Effector memory CD4-positive, alpha-beta T cell (primary cell): ENCODE measurements at places on chromosomes 5 and 9.

GRCh38 chr9:25412646-25413045 is 265.6 kb downstream of the TUSC1 start:
- no peak for DNase-seq

GRCh38 chr5:154313360-154314017 is 123.0 kb downstream of the GALNT10 start:
- DNase-seq: no peak

- no peak for DNase-seq
Observed at GRCh38 chr5:131392466-131393095, 128.7 kb downstream of the CDC42SE2 start.

DNA sequence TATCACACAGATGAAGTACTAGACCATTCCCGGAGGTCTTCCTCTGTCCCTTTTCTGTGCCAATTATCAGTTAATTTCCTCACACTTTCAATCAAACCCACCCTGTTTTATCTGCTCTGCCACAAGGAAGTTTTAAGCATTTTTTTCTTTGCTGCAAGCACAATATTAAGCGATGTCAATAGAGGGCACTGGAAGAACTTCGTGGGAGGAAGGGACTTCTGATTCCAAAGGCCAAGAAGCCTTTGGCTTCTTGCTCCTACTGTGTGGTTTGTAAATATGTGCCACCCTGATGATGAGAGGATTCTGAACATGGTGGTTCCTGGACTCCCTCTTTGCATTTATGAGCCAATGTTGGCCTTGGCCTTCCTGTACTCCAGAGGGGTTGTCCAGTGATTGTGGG is 1712.5 kb upstream of the C9orf72 start:
- DNase-seq: no peak

DNA sequence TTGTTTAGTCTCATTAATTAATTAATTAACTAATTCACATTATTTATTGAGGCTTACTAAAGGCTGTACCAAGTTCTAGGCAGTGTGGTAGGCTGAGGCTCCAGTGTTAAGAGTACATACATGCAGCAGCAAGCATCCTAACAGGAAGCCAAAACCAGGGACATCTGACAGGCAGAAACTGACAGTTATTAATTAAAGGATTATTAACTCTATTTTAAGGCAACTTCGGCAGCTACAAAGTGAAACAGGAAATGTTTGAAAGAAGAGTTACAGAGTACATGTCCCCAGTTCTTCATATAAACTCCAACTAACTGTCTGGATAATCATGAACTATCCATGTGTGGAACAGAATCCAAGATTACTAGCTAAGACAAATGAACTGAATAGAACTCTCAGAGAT is 39.3 kb upstream of the GABRB2 start:
- no peak for DNase-seq

- no peak for DNase-seq
Observed at GRCh38 chr5:31328040-31328733, 134.7 kb downstream of the CDH6 start.

- DNase-seq: no peak
Observed at GRCh38 chr9:21770871-21771560, 31.4 kb upstream of the MTAP start.

DNA sequence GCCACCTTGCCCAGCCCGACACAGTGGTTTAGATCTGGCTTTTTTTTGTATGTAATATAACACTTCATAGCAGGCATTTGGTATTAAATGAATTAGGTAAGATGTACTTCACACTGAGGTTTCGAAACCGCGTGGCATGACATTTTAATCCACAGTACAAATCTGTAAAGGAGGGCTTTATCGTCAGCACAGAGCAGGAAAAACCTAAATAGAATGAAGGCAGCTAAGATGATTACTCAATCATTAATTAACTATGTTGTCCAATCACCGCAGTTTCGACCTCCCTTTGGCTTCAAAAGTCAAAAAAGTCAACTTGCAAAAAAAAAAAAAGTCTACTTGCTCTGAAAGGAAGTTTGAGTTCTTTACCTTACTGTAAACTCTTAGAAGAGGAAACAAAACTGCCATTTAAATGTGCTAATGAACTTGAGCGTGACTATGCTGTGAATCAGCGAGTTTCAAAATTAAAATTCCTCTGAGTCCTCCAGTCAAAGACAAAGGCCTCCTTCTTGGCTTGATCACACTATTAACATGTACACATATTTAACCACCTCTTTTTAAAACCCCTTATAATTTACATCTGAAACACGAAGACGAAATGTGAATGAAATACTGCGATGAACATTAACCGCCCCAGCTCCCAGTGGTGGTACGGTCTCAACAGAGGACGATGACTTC is 698 bp upstream of the SEC24A start:
- DNase-seq: peak; percentile 7

- no peak for DNase-seq
Observed at GRCh38 chr5:127707209-127707608, 4.0 kb downstream of the CCDC192 start.

DNA sequence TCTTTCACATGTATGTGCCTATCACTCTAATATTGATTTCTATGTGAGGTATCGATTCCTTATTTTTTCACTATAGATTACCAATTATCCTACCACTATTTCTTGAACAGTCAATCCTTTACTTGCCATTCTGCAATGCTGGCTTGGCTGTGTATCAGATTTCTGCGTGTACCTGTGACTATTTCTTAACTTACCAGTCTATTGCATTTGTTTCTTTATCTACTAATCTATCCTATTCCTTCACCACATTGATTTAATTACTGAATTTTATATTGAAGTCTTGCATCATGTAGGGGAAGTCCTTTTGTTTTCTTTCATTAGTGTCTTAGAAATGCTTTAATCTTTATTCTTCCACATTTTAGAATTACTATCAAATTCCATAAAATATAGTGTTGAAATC is 684.8 kb downstream of the LRRC70 start:
- no peak for DNase-seq

- no peak for DNase-seq
Observed at GRCh38 chr5:24162343-24162742, 482.4 kb downstream of the CDH10 start.

DNA sequence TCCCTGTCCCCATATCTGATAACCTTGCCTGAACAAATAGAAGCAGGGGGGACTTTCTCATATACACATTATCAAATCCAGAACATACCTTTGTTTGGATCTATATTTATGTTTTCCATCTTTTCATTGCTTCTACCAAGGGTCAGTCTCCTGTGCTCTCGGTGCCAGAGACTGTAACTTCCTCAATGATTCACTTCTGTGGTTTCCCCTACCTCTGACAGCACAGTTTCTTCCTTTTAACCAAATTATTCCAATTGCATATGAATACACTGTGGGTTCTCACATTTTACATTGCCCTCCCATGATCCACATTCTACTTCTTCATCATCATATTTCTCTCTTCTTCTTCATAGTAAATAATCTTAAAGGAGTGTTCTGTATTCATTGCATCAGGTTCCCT is 32.2 kb downstream of the NMUR2 start:
- DNase-seq: no peak

GRCh38 chr5:150020249-150020648 is 19.7 kb downstream of the HMGXB3 start:
- no peak for DNase-seq

- DNase-seq: no peak
Observed at GRCh38 chr9:136667214-136667939, 4.7 kb downstream of the EGFL7 start.

GRCh38 chr5:67901814-67902496 is 313.6 kb upstream of the PIK3R1 start:
- DNase-seq: no peak

DNA sequence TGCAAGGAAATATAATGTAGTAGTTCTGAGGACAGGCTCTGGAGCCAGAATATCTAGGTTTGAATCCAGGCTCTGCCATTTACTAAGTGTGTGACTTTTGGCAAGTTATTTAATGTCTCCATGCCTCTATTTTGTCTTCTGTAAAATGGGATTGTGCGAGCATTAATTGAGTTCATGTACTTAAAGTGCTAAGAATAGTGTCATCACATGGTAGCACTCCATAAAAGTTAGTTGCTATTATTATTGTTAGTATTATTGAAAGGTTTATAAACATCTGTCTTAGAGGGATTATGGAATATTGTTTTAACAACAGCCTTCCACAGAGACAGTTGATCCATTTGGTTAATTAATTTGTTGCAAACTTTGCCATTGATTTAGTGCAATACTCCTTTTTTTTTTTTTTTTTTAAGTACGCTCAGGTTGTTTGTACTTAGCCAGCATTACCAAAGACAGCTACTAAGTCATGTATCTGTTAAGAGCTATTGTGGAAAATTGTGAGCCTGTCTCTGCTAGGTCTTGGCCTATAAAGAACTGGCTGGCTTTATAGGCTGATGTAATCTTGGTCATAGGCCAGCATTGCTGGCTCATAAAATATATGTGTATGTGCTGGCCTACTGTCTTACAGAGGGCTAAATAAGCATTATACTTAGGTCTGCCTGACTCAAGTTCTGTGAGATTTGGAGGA is 174.7 kb downstream of the WDR70 start:
- DNase-seq: no peak

GRCh38 chr5:74454263-74455030 is 186.1 kb downstream of the ENC1 start:
- no peak for DNase-seq

- no peak for DNase-seq
Observed at GRCh38 chr5:350355-350754, 28.8 kb downstream of the AHRR start.

GRCh38 chr9:33988219-33988890 is 60.3 kb downstream of the UBAP2 start:
- DNase-seq: no peak

GRCh38 chr9:24011881-24012280 is 185.8 kb upstream of the ELAVL2 start:
- DNase-seq: no peak

GRCh38 chr5:160800375-160801275 is 51.4 kb downstream of the ATP10B start:
- no peak for DNase-seq

DNA sequence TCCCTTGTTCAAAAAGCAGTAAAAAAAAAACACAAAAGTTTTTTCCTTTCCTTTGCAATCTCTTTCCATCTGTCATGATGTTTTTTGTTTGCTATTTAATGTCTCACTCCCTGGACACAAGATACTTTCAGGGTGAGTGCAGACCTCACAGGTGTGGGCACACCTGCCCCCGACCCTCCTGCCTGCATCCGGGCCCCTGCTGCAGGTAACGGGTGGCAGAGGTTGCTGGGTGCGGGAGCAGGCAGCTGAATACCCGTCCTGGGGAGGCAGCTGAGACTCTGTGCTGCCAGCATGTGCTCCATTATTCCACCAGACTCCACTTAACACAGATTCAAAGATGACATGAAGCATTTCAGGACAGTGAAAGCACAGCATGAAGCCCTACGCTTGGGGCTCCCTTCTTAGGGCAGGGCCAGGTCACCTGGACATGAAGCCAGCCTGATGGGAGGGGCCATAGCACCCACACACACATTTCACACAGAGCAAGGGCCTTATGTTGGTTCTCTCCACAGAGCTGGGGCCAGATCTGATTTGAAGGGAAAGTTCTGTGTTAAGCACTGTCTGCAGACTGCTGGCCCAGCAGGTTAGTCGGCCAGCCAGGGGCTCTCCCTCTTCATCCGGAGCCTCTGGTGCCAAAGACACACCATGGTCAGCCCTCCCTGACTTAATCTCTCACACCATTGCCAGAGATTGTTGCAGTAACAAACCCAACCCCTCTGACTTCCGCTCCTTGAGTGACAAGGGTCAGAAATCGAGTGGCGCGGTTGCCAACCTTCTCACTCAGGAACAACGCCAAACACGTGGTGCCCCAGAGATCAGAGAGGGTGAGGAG is 13.0 kb downstream of the NEK6 start:
- DNase-seq: no peak

- DNase-seq: no peak
Observed at GRCh38 chr5:66338828-66339227, 194.7 kb downstream of the SREK1 start.

- DNase-seq: no peak
Observed at GRCh38 chr5:137516251-137516797, 17.2 kb upstream of the SPOCK1 start.

DNA sequence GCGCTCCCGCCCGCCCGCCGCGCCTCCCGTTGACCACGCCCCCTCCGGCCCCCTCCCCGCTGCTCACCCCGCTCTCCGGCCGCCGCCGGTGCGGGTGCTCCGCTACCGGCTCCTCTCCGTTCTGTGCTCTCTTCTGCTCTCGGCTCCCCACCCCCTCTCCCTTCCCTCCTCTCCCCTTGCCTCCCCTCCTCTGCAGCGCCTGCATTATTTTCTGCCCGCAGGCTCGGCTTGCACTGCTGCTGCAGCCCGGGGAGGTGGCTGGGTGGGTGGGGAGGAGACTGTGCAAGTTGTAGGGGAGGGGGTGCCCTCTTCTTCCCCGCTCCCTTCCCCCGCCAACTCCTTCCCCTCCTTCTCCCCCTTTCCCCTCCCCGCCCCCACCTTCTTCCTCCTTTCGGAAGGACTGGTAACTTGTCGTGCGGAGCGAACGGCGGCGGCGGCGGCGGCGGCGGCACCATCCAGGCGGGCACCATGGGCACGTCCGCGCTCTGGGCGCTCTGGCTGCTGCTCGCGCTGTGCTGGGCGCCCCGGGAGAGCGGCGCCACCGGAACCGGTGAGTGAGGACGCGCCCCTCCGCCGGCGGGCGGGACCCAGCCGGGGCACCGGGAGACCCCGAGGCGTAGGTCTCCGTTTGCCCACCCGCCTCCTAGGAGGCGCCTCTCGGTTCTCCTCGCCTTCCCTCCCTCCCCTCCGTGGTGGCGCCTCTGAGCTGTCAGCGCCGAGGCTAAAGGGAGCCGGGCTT is at the start of gene VLDLR:
Gene VLDLR, plus strand, starts transcription at position 66 of the 739 bp plus-strand sequence. Its CDS starts 403 bp downstream, at position 469.
- DNase-seq: no peak

DNA sequence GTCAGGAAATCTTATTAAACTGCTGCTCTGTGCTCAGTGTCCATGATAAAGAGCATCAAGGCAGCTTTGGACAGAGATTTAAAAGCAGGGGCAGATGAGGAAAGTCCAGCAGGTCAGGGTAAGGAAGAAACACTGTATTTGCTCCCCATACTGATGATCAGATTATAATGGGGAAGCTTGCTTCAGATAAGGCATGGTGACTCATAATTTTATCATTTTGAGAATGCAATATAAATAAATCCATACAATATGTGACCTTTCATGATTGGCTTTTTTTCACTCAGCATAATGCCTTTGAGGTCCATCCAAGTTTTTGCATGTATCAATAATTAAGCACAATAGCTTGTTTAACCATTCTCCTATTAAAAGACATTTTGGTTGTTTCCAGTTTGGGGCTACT is 48.1 kb upstream of the LHFPL2 start:
- no peak for DNase-seq

GRCh38 chr9:114004221-114004716 is 73.8 kb downstream of the AMBP start:
- no peak for DNase-seq

- DNase-seq: no peak
Observed at GRCh38 chr5:169029037-169029436, 271.9 kb downstream of the SLIT3 start.

- DNase-seq: no peak
Observed at GRCh38 chr9:127614961-127615360, 2.9 kb downstream of the STXBP1 start.

GRCh38 chr5:2006193-2006970 is 123.7 kb upstream of the IRX4 start:
- no peak for DNase-seq

- DNase-seq: no peak
Observed at GRCh38 chr5:111454198-111454622, 58.1 kb downstream of the STARD4 start.
